ENCODE measurements at places on chromosomes 12 and 14. TPM values are rescaled to one million over a fixed set of nuclear protein-coding genes. Genes with fewer than 3 reads are reported as not detected.

GRCh38 chr12:114858388-114859146 is 174.6 kb upstream of the TBX3 start:
- H3K36me3 ChIP-seq: no peaks in the 10 kb centered on the region
- no peak overlapping the region for H3K4me3 ChIP-seq
- H3K4me1 ChIP-seq: no peaks in the 10 kb centered on the region
- no peak overlapping the region for H3K27ac ChIP-seq
- no peaks in the 10 kb centered on the region for H3K27me3 ChIP-seq

GRCh38 chr14:36019126-36019525 is 157.4 kb downstream of the PTCSC3 start:
- no peaks in the 10 kb centered on the region for H3K27me3 ChIP-seq
- no peak overlapping the region for H3K4me3 ChIP-seq
- H3K4me1 ChIP-seq: no peaks in the 10 kb centered on the region
- no peak for DNase-seq
- no peaks in the 10 kb centered on the region for H3K36me3 ChIP-seq
- H3K27ac ChIP-seq: no peak overlapping the region

GRCh38 chr12:402029-402389 is 565 bp downstream of the CCDC77 start:
- no peak for DNase-seq
- peak overlapping the region; percentile 67 for H3K4me3 ChIP-seq
- H3K36me3 ChIP-seq: no peaks in the 10 kb centered on the region
- no peak overlapping the region for H3K27ac ChIP-seq
- peaks cover 3% of the 10 kb centered on the region for H3K4me1 ChIP-seq

GRCh38 chr12:1836241-1836803 is 16.0 kb downstream of the LRTM2 start:
- no peaks in the 10 kb centered on the region for H3K36me3 ChIP-seq
- peaks cover 22% of the 10 kb centered on the region for H3K27me3 ChIP-seq
- DNase-seq: no peak

GRCh38 chr14:100857233-100857922 is 31.5 kb downstream of the MEG3 start:
- no peak overlapping the region for H3K27ac ChIP-seq
- H3K4me1 ChIP-seq: no peaks in the 10 kb centered on the region
- no peaks in the 10 kb centered on the region for H3K27me3 ChIP-seq
- no peak overlapping the region for H3K4me3 ChIP-seq

DNA sequence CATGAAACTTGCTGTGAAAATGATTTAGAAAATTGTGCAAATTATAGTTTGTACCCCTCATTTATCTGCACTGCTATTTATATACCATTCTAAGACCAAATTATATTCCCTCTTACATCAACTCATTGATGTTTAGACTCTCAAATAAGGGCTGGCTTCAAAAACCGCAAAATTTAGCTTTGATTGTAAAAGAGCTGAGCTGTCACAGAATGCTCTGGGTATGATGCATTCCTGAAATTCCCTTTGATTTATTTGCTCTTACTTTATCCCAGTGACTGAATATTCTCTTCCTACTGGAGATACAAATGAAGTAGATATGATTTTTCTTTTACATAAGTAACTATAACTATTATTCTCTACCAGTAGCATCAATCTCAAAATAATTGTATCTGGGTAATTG is 78.0 kb upstream of the TMTC2 start:
- DNase-seq: no peak
- no peaks in the 10 kb centered on the region for H3K4me1 ChIP-seq
- H3K27ac ChIP-seq: no peak overlapping the region
- no peak overlapping the region for H3K4me3 ChIP-seq
- H3K36me3 ChIP-seq: no peaks in the 10 kb centered on the region

DNA sequence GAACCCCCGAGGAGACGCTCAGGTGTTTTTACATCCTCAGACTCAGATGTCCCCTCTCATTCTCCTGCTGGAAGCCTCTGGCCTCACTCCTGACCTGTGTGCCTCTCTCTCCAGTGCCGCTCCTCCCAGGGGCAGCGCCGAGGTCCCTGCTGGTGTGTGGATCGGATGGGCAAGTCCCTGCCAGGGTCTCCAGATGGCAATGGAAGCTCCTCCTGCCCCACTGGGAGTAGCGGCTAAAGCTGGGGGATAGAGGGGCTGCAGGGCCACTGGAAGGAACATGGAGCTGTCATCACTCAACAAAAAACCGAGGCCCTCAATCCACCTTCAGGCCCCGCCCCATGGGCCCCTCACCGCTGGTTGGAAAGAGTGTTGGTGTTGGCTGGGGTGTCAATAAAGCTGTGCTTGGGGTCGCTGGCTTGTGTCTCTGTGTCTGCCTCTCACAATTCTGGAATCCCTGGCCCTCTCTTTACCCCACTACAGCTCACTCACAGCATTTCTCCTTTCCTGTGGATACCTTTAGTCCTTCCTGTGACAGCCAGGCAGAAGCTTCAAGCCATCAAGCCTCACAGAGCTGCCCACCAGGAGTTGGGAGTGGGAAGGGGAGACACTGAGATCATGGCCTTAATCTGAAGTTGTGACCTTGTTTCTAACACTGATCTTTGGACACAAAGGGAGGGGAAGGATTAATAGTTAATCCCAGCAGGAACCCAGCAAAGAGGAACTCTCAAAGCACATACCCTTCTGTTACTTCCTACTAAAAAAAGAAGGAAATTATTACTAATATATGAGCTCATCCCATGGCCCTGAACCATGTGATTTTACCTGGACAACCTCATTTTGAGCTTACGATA is 1.1 kb upstream of the SOAT2 start:
- H3K27me3 ChIP-seq: no peaks in the 10 kb centered on the region
- H3K36me3 ChIP-seq: no peaks in the 10 kb centered on the region
- no peak for DNase-seq
- peaks cover 6% of the 10 kb centered on the region for H3K4me1 ChIP-seq
- no peak overlapping the region for H3K27ac ChIP-seq
- H3K4me3 ChIP-seq: no peak overlapping the region

DNA sequence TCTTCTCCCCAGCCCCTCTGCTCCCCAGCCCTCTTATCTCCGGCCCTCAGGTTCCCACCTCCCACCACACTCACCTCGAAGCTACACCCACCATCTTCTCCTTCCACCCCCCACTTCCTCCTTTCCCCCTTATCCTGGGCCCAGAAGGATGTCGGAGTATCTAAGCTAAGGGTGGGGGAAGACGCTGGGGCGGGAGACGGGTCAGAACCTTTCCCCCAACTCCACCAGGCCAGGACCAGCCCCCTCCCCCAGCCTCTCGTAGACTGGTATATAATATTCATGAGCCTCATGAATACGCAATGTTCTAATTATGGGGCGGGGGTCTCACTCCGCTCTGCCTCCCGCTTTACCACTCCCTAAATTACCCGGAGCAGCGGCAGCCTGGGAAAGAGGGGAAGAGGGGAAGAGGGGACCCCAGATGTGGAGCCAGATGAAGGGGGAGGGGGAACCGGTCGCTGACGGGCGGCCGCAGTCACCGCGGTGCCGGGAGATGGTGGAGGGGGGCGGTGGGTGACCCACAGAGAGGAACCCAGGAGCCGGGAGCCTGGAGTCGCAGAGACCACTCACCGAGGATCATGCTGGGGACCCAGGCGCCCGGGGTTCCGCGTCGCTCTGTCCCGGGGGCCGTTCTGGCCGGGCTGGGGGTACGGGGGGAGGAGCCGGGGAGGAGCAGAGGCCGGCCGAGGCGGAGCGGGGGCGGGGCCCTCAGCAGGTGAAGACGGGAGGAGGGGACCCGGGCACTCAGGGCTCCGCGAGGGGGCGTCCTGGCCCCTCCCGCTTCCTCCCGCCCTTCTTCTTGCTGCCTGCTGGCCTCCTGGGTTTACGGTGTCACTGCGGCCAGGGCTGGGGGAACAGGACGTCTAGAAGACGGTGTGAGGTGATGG is 6.4 kb upstream of the ZNF385A start:
- peak overlapping the region; percentile 68 for H3K4me3 ChIP-seq
- peaks cover 10% of the 10 kb centered on the region for H3K4me1 ChIP-seq
- peak overlapping the region; percentile 83 for H3K27ac ChIP-seq
- H3K27me3 ChIP-seq: no peaks in the 10 kb centered on the region

The SLCO1B1 gene
- not detected for total RNA-seq

The ZC2HC1C gene
- total RNA-seq: 2.6 TPM

The FZD10 gene
- total RNA-seq: 1.8 TPM

The INHBC gene
- total RNA-seq: not detected

The MAGOHB gene
- 34.1 TPM for total RNA-seq

The IGF1 gene
- 108 TPM for total RNA-seq

The LUM gene
- 183 TPM for total RNA-seq
